ENCODE measurements at places on chromosomes 13 and 19. TPM values are rescaled to one million over a fixed set of nuclear protein-coding genes. Genes with fewer than 3 reads are reported as not detected.

- peak; percentile 85 for DNase-seq
Measured at GRCh38 chr13:77048681-77049080, 21.7 kb upstream of the FBXL3 start.

DNA sequence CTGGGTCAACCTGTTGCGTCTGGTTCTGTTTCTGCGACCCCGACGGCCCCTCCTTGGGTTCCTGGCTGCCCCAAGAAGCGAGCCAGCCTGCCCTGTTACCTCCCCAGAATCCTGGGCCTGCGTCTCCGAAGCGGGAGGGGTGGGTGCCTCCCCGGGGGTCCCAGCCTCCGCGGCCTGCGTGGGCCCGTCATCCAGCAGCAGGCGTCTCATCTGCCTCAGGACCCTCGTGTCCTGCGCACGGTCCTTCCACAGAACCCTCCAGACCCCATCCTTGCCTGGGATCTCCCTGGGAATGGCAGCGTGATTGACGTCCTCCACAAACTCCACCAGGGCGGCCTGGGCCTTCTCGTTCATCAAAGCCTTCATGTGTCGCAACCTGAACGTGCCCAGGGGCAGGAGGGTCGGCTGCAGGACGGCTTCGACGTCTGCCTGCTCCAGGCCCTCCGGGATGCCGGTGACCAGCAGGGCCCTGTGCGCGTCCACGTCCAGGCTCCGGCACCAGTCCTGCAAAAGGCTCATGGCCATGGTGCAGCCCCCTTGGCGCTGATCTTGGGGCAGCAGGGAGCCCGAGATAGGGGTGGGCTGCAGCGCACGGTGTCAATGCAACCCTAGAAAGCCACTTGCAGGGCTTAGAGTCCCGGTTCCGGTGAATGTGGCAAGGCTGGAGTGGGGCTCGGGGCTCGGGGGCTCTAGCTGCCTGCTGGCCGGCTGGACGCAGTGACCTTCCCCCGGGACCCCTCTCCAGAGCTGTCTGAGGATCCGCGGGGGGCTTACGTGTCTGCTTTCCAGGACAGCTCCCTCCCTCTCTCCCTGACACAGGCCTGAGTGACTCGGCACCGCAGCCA is 504 bp downstream of the PNMA8B start:
- DNase-seq: peak; percentile 71

DNA sequence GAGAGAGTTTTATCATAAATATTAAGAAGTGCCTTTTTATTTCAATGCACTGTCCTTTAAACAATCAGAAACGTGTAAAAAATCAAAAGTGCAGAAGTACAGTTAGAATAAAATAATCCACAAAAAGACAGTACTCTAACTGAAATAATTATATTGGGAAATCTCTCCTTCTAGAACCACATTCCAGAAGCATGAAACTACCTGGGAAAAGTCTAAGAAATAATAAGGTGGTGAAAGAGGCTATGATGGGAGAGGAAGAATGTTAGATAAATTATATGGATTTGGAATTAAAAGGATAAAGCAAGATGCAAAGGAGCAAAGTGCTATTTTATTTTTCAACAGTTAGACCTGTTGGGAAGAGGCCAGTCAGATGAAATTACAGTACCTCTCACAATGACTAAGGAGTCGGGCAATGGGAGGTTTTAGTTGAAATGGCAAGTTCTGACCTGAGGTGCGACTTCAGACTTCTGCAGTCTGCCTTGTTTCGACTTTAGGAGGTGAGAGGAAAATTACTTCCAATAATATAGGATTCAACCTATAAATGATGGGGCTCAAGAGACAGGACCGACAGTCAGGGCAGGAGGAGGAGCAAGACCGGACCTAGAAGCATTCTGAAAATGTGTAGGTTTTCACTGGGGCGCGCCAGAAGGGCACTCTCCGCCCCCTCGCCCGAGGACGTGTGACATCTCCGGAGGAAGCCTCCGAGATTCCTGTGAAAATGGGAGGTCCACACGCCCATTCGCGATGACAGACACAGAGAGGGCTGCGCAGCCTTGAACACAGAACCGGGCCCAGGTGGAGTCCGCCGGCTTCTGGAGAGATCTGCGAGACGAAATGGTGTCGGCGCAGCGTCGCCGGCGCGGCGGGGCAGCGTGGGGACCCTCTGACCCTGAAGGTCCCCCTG is 717 bp downstream of the SPRYD7 start:
- peak; percentile 85 for DNase-seq

Gene CEACAM20
- total RNA-seq: not detected

Gene S1PR5
- total RNA-seq: 1.2 TPM

Data from endodermal cell (in vitro differentiated cells).